GM20000 (cell line): ENCODE measurements at places on chromosomes 16 and 17.

DNA sequence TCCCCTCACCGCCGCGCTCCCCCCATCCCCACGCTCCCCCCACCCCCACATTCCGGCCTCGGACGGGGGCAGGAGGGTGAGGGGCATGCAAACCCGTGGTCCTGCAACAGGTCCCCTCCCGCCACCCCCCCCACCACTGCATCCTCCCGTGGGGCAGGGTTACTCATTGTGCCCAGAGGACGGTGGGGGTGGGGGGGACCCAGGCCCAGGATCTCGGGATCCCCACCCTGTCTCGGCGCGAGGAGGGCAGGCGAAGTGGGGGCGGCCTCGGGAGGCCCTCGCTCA, 8.5 kb downstream of the SLC22A31 start:
- no peak for DNase-seq

DNA sequence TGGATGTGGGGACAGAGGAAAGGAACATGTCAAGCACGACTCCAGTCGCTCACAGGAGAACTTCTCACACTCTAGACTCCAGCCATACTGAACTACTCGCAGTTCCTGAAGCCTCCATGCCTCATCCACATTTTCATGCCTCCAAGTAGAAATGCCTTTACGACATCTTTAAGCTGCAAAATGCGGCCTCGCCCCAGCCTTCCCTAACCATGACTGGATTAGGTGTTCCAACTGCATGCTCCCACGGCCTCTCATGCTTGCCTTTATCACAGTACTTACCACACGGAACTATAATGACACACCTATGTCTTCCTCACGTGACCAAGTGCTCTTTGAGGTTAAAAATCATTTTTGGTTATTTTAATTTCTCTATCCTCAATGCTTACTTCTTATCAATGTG, 23.9 kb downstream of the SMG6 start:
- no peak for DNase-seq

DNA sequence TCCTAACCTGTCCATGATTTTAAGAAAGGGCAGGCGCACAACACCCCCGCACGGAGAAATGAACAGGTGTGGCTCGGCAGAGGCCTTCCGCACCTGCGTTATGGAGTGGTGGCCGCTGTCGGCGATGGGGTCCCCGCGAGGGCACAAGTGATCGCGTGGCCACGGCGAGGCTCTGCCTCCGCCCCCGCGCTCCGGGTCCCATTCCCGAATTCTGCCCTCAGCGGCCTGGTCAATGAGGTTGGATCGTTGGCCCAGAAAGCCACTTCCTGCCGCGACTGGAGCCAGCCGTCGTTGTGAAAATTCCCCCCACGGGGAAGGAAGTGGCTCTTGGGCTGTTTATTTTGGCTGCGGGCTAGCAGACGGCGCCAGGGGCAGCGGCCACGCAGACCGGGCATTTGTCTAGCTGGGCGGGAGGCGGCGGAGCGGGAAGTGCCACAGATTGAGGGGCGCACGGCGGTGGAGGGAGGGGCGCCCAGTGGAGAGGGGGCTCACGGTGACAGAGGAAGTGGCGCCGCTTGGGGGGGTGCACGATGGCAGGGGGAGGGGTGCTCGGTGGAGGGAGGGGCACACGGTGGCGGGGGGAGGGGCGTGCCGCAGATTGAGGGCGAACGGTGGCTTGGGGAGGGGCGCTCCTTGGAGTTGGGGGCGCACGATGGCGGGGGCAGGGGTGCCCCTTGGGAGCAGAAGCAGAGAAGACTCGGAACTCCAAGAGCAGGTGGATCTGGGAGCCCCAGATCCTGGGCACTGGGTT, 25.0 kb downstream of the MRC2 start:
- DNase-seq, result no peak

DNA sequence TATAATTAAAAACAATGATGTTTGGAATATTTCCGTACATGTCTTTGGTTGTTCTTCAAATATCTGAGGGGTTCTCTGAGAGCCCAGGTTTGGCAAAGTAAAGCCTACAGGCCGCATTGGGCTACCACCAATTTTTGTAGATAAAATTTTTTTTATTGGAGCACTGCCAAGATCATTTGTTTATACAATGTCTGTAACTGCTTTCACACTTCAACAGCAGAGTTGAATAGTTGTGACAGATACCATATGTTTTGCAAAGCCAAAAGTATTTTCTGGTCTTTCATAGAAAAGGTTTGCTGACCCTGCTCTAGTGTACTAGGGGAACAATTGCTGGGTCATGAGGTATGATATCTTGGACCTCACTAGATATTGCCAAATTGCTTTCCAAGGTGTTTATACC, 10.5 kb downstream of the PPM1D start:
- no peak for DNase-seq

GRCh38 chr16:9088848-9089247, 2.6 kb upstream of the HAPSTR1 start:
- DNase-seq, result no peak

DNA sequence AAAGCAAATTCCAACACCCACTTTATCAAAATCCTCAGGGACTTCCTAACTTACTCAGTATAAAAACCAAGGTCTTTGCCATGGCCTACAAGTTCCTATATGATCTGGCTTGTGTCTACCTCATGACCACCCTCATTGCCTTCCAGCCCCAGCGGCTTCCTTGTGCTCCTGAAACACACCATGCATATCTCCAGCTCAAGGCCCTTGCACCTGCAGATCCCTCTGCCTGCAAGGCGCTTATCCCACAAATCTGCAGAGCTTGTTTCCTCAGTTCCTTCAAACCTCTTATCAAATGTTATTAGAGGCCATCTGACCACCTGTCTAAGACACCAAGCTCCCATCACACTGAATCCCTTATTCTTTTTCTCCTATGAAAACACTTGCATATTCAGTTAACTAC, 2.6 kb downstream of the BBS2 start:
- DNase-seq, result no peak

DNA sequence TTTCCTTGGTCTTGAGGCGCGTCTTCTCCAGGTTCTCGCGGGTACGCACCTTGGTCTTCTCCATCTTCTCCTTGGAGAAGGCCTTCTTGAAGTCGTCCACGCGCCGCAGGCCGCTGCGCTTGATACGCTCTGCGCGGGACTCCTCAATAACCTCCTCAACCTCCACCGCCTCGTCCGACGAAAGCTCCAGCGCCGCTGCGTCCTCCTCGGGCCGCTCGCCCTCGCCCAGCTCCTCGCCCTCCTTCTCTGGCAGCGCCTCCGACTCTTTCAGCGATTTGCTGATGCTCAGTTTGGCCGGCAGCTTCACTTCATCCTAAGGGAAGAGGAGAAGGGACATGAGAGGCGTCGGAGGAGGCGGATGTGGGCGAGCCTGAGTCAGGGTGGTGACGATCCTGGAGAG, 16.8 kb upstream of the STAT3 start:
- no peak for DNase-seq

DNA sequence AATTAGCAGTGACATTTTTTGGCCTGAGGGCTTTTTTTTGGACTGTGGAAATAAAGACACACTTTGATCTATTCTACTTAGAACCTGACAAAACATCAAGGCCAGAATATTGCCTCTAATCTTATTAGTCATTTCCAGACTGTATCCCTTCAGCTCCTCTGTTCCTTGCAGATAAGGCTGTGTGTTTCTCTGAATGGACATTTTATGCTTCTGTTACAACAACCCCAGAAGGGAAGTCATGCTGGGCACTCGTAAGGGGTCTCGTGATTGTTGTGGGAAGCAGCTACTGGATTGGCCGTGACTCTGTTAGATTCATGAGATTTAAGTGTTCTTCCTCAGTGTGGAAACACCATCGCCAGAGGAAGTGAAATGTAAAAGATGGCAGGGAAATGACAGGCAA, 31.6 kb upstream of the HS3ST2 start:
- DNase-seq, result no peak

GRCh38 chr17:57370619-57371018, 114.3 kb downstream of the MSI2 start:
- no peak for DNase-seq

GRCh38 chr16:55282441-55282840, 41.6 kb upstream of the IRX6 start:
- DNase-seq, result no peak

DNA sequence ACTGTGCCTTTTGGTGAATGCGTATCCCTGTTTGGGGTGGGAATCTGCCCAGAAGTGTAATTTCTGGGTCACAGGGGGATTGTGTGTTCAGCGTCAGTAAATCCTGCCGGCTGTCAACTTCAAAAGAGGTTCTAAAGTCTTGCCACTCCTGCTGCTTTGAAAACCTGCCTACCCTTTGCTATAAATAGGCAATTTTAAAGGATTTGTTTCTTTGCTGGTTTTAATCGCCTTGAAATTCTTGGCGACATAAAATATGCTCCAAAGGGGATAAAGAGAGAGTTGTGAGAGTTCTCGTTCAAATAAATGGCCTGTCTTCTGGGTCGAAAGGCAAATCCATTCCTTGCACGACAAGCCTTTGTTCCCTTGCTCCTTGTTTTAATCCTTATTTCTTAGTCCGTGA, 143.4 kb downstream of the IRF8 start:
- DNase-seq, result no peak

- no peak for DNase-seq
These were observed 4.6 kb downstream of the CLUH start for GRCh38 chr17:2706911-2707510.

DNA sequence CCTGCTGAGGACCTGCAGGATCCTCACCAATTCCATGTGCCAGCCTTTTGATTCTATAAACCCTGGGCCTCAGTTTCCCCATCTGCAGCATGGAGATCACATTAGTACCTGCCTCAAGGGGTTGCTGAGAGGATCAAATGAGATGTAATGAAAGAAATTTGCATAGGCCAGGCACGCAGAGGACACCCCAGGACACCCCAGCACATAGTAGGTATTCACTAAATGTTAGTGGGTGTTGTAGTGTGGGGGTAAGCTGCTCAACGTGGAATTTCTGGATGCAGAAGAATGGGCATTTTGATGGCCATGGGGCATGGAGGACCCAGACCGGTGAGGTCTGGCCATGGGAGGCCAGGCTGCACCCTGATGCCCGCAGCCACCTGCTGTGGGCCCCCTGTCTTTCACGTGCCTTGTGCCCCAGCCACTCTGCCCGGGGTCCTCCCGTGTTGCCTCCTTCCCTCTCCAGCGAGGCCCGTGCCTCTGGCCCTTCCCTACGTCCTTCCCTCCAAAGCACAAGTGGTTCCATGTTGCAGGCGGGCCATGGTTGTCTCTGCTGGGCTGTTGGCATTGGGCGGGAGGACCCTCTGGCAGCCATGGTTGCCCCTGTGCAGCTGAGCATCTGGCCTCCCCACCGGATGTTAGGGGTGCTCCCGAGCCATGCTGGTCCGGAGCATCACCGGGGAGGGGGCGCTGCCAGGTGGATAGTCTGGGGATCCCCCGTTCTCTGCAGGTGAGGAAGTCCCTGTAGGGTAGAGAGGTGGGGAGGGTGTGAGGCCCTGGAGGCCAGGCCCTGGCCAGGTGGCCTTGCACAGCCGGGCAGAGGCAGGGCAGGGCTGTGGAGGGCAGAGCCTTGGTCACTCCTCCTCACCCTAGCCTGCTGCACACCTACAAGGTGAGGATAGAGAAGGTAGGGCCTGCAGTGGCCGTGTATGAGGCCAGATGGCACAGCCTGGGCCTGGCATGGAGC, 8.6 kb downstream of the MAP2K3 start:
- DNase-seq, result no peak

GRCh38 chr16:11030990-11031510, 86.7 kb downstream of the CLEC16A start:
- no peak for DNase-seq

GRCh38 chr16:12310286-12310685, 333.8 kb downstream of the SNX29 start:
- no peak for DNase-seq

DNA sequence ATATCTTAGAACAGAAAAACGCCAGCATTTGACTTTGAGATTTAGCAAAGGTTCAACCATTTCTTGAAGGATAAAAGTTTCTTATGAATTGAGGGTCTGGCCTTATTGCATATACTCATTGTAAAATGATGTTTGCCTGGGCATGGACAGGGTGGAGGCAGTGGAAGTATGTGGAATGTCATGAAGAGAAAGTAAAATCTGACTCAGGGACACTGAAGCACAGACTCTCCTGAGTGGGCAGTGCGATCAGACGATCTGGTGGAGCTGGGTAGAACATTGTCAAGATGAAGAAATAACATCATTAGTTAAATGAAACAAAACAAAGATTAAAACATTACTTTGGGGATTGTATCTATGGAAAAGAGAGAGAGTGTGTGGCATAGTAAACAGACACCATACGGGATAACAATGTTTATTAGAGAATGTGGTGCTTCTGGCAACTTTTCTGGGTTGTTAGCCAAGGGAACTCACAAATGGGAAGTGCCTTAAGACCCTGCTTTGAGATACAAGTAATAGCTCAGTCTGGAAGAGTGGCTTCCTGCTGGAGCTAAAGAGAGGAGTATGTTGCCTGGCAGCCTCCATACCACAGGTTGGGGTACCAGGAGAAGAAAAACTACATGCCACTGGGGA, 4.4 kb downstream of the MAP3K3 start:
- DNase-seq, result no peak

GRCh38 chr17:3221850-3222249, 14.4 kb downstream of the OR1A1 start:
- DNase-seq, result no peak

- no peak for DNase-seq
These were observed 55.1 kb upstream of the EMP2 start for GRCh38 chr16:10635365-10636021.

- no peak for DNase-seq
These were observed 608.6 kb upstream of the GOT2 start for GRCh38 chr16:59342669-59343068.

- DNase-seq, result no peak
These were observed 1.4 kb downstream of the CHAD start for GRCh38 chr17:50467114-50467854.
